8988T (cell line): ENCODE measurements at places on chromosomes 12 and 14.

DNA sequence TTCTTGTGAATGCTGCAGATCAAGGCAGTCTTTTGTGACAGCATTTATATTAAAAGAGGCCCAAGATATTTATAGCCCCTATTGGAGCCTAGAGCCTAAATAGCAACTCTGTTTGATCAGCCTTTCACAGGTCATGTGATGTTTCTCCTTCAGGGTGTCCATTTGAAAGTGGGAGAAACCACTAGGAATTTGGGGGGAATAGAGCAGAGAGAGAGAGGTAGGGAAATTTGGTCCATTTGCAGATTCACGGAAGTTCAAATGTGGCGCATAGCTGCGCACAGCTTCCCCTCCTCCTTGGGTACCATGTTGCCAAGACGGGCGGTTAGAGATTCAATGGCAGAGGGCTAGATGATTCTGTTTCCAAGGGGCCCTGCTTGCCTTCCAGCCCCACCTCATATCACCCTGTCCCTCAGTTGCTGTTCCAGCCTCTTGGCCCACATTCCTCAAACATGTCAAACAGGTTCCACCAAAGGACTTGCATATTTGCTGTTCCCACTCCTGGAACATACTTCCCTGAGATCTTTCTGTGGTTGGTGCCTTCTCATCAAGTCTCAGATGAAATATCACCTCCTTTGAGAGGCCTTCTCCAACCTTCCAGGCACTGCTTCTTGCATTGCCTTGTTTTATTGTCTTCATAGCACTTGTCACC, 220.8 kb downstream of the CHST11 start:
- no peak for DNase-seq

GRCh38 chr12:64679487-64680001, 69.2 kb downstream of the RASSF3 start:
- no peak for DNase-seq

- DNase-seq, result no peak
Measured at GRCh38 chr12:19848421-19848820, 409.1 kb downstream of the AEBP2 start.

- no peak for DNase-seq
Measured at GRCh38 chr14:21723431-21724045, 49.9 kb upstream of the OR4E1 start.

GRCh38 chr12:126949558-126949957, 1317.4 kb upstream of the TMEM132C start:
- no peak for DNase-seq

GRCh38 chr12:30145684-30146032, 361.9 kb upstream of the TMTC1 start:
- no peak for DNase-seq

DNA sequence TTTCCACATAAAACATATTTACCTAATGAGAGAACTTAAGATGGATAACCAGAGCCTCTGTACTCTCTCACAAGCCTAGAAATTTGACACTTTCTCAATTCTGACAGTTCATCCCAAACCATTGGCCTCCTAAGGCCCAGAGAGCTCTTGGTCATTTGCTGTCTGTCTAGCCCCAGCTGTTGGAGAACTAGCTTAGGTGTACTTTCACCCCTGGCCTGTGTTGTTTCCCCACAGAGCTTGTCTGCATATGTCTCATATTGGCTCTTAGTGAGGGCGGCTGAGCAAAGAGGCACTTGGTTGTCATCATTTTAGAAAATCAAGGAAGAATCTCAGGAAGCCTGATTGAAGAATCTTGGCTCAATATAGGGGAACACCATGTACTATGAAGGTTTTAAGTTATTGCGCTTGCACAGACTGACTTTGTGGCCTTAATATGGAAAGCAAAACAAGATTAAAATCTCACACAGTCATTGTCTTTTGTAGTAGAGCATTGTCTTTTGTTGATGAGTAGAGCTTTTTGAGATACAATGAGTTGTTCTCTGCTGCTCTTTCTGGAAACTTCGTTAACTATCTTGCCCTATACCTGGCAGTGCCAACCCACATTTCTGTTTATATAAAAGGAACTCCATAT, 324.6 kb downstream of the RAD51B start:
- DNase-seq, result no peak

GRCh38 chr12:124698998-124699305, 131.5 kb upstream of the NCOR2 start:
- no peak for DNase-seq

DNA sequence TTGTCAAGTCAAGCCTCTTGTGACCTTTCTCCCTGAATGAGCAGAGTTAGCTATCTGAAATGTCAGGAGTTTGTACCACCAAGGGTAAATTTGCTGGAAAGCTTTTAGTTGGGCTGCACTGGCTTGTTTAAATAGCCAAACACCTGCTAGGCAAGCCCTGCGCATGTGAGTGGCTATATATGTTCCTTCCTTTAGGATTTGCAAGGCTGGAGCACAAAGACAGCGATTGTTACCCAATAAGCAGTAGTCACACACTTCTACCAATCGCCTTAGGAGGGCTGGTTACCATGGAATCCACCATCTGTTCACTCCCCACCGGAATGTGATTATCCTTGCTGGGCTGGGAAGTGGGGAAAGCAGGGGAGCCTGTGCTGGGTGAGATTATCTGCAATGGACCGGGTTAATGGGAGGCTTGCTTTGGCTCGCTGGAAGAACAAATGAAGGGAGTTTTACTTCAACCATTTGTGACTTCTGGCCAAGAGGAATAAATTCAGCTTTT, 102.5 kb downstream of the FGD4 start:
- DNase-seq, result no peak

- no peak for DNase-seq
Measured at GRCh38 chr12:25924491-25925001, 33.9 kb upstream of the RASSF8 start.

DNA sequence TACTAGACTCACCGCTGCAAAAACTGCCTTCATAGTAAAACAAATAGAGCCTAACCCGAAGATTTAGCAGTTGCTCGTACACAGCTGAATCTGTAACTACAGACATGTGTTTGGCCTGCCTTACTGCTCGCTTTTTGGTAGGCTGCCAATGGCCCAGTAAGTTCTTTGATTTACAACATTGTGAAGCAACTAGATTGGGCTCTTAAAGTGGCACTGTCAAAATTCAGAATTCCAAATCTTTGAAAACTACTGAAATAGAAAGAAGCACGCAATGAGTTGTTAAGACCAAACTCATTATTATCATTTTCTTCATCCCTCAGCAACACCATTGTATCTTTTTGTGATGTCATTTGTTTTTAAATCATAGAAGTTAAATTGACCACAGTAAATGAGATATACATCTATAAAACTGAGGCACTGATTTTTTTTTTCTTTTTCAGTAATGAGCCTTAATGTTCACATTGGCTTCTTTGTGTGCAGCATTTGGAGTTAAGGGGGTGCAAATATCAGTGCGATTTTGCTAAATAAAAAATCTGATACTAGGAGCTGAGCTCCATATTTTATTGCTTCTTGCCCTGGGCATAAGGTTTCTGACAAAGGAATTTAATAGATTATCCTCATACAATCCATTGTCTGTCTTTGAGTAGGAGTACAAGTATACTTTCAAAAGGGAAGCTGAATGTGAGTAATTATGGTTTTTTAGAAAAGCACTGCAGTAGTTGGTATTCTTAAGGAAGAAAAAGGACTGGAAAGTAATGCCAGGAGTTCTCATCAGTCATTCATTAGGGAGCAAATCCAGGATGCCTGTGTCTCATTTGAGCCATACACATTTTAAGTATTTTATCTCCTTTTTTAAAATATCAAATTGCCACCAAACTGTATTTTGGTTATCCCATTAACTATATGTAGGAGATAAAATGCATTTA, 138.5 kb downstream of the KICS2 start:
- DNase-seq, result no peak

DNA sequence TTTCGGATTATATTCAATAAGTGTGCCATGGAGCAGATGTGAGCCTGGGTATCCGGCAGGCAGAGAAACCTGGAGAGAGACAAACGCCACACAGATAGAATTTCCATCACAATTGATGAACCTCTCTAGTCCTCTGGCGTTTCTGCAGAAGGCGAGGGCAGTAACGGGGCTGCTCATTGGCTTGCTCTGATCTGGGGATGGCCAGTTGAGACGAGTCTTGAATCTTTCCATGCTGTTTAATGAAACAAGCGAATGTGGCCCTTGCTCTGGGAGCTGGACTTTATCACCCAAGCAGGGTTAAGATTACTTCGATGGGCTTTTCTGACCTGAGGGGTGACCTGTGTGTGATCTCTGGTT, 42.4 kb upstream of the CLMN start:
- no peak for DNase-seq

- no peak for DNase-seq
Measured at GRCh38 chr12:117067638-117068037, 31.6 kb downstream of the TESC start.

GRCh38 chr14:23935158-23935557, 18.4 kb upstream of the DHRS4 start:
- no peak for DNase-seq

GRCh38 chr14:95123891-95124579, 33.3 kb downstream of the DICER1 start:
- DNase-seq, result no peak

GRCh38 chr14:99875836-99876235, 82.6 kb downstream of the EML1 start:
- DNase-seq, result no peak

DNA sequence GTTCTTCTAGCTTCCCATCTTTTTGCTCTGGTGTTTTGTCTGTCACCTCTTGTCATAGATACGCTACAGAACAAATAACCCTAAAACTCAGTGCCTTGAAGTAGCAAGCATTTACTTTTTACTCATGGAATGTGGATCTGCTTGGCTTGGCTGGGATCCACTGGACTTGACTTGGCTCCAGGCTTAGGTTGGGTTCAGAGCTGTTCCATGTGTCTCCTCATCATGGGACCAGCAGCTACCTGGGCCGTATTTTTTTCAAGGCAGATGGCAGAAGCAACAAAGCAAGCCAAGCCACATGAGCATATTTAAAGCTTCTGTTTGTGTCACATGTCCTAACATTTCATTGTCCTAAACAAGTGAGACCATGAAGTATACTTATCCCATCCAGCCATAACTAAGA, 48.7 kb upstream of the ATF1 start:
- no peak for DNase-seq

DNA sequence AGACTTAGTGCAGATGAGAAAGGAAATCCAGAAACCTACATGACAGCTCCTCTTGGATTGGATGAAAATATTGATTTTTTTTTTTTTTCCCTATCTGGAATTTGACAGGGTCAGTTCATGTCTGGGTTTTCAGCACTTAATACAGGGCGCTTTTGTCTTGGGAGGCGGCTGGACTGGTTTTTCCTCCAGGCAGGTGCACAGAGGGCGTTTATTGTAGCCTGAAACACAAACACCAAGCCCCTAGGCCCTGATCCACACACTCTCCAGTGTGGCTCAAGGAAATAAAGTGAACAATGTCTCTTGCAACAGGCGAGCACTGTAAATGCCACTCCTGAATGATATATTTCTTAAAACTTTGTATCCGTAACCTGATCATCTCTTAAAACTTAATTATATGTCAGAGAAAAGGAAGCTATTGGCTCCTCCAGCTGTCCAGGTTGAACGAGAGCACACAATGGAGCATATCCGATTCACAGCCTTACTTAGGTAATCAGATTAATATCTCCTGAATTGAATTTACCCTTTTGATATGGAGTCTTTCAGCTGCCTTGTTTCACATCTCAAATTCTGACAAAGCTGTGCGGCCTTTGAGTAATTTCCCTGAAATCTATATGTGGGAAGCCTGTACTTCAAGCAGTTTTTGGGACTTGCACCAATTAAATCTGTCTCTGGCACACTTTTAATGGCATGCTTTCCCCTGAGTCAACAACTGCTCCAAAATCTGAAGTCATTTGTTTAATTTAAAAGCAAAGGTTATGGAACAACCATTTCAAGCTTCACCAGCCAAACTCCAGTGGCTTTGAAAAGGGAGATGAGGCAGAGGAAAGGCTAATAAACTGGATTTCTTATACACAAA, 485.7 kb downstream of the ZFP36L1 start:
- no peak for DNase-seq

GRCh38 chr14:76657404-76657803, 103.9 kb upstream of the VASH1 start:
- no peak for DNase-seq

DNA sequence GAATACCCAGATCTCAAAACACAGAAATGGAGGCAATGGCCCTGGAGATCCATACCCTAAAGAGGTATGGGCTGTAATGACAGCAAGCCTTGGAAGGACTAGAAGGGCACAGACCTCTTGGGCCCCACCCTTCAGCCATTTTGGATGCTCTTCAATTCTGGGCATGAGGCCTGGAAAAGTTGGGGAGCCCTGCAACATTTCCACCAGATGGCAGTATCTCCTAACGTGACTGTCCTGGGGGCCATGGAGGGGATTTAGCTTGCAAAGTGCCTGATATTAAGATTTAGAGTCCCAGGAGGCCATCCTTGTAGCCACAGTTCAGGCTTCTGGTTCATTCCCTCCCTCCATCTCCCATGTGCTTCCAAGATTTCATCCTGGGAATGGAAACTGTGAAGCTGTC, 30.2 kb downstream of the KCNA5 start:
- DNase-seq, result no peak

DNA sequence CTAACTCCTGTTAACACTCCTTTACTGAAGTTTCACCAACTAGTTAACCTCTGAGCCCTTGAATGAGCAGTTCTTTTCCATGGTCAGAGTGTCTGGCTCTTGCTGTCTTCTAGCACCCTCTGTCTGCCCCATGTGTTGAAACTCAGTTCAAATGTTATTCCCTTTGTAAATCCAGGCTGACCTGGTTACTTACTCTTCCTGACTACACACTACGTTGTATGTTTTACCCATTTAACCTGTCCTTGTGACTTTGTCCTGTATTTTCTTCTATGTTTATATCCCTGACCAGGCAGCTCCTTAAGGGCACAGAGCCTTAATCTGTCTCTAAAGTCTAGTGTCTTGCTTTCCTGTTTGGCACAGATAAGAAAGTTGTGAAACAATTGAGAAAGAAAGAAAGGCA, 389.0 kb upstream of the RPL10L start:
- DNase-seq, result no peak

GRCh38 chr12:71958457-71958856, 19.8 kb downstream of the TPH2 start:
- no peak for DNase-seq

DNA sequence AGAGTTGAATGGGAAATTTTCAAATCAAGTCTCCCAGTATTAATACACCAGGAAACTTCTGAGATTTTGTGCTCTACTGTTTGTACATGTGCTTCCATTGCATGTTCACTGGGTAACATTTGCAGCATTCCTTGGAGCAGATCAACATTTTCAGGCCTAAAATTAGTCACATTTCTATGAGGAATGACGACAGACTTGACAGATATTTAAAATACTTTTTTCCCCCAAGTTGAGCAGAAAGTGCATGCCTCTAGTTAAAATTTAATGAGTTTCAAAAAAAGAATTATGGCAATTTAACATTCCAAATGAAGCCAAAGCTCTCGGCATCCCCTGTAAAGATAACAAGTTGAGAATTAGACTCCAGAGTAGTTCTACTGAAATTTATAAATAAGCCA, 72.3 kb downstream of the C12orf42 start:
- DNase-seq, result no peak
